Occipital lobe (tissue), 3 donors: ENCODE measurements at places on chromosomes 5 and 9.

DNA sequence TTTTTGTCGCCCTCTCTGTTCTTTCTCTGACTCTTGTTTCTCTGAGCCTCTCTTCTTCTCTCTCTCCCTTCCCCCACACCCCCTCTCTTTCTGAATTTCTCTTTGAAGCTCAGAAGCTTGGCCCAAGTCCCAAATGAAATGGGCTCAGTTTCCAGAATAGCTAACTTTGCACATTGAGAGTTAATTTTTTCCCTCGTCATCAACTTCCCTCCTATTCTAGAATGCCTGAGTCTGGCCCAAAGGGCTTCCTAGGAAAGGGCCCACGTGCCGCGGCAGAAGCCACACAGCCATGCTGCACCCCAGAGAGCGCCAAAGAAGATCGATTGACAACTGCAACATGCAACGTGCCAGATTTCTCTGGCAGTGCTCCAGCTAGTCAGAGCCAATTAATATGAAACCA, 588.8 kb upstream of the KLF4 start:
- DNase-seq = no peak

- no peak for DNase-seq
Observed at GRCh38 chr5:159510282-159510681, 180.0 kb upstream of the IL12B start.

GRCh38 chr5:1536322-1536845, 12.6 kb upstream of the LPCAT1 start:
- DNase-seq = no peak

DNA sequence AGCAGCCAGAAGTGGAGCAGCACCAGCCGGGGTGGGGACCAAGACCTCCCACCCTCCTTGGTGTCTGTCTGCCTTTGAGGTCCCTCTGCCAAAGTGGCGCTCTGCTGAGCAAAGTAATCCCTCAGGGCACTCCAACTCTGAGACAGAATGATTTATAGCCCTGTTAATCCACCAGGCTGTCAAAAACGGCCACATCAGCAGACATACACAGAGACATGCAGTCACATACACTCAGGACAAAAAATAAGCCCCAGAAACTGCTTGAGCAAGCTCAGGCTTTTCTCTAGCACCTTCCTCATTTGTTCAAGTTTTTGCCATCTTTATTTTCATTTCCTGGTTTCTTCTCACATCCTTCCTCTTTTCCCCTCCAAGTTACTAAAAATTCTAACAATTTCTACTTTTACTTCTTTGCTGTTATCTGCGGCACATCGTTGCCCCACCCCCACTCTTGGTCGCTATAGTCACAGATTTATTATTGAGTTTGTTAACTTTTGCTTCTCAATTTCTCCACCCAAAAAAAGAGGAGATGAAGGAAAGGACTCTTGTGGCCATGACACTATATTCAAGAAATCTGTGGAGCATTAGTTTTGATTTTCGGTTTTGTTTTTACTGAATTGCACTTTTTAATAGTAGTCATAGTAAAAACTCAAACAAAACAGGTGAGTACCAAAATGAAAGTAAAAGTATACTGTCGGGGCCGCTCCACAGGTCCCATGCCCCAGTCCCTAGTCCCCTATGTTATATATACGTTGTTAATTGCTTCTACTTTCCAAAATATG, 17.4 kb upstream of the ADRB2 start:
- DNase-seq = no peak

GRCh38 chr5:164346785-164347630, 841.6 kb downstream of the MAT2B start:
- no peak for DNase-seq

DNA sequence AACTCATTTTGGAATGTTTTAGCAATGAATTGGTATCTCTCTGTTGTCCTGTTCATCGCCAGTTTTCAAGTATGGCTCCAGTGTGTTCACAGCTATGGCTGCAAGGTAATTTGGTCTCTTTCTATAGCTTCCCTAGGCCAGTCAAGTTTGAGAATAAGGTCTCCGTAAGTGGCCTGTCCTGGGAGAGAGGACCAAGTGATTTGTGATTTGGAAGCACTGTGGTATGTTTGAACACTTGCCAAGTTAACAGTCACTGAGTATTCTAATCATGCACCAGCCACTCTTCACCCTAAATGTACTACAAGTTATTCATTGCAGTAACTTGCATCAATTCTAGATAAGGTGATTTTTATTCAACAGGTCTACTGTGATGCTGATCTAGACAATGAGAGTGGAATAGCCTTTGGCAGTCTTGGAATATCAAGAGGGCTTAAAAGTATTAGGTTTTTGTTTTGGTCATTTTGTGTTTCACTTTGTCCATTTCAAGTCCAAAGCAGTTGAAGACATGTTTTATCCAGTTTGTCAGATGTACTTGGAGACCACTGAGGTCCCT, 41.1 kb downstream of the G3BP1 start:
- DNase-seq = no peak

GRCh38 chr5:67003685-67003934, 193.0 kb downstream of the CD180 start:
- no peak for DNase-seq

- no peak for DNase-seq
Observed at GRCh38 chr5:157282150-157282549, 16.2 kb downstream of the CYFIP2 start.

DNA sequence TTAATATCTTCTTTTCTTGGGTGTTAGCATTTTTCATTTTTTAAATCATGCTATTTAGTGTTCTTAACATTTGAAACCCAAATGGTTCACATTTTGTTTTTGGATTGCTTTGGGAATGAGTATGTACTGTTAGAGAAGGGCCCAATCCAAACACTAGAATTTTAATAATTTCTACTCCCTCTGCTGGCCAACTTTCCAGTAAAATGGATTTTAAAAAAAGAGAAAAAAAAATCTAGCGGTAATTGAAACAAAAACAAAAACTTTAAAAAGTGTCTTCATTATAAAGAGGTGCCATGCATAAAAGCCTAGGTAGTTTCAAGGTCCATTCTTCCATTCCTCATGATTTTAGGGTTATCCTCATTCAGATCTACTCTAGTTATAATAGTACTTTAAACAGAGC, 32.1 kb upstream of the RICTOR start:
- no peak for DNase-seq

DNA sequence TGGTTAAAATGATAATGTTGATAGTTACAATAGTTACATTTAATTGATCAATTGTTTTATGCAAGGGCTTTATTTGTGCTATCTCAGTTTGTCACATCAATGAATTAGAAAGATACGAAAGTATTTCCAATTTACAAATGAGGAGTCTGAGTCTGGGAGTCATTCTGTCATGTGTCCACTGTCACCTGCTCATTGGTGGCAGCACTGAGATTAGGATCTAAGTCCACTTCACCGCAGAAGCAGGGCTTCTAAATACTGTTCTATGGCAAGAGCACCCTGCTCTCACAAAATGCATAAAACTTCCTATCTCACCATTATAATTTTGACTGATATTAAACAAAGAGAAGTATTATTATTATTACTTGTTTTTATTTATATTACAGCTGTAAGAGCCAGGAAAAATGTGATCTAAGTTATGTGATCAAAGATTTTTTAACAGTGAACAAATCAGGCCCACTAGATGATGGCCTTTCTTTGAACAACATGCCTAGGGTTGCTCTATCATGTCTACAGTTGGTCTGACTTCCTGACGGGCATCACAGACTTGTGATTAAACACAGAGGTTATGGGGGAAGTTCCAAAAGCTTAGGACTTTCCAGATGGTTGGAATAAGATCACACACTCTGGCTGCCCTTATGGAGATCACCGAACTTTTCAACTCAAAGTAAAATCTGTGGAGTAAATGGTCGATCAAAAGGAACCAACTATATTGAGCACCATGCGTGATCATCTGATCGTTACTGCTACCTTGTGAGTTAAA, 15.1 kb downstream of the TLR4 start:
- no peak for DNase-seq
